Bladder microvascular endothelial cell (primary cell): ENCODE measurements at places on chromosomes 4 and X. TPM values are rescaled to one million over a fixed set of nuclear protein-coding genes. Genes with fewer than 3 reads are reported as not detected.

The ITIH6 gene
- total RNA-seq = not detected in 2 replicates

The FREM3 gene
- total RNA-seq = 0.32 and 0.76 TPM in 2 replicates

The XG gene
- 0.31 and 2.6 TPM in 2 replicates for total RNA-seq

The GPRIN3 gene
- 1.1 and 2.3 TPM in 2 replicates for total RNA-seq

The WWC2 gene
- 15.9 and 64.8 TPM in 2 replicates for total RNA-seq

The CCDC120 gene
- 0.49 and 1.7 TPM in 2 replicates for total RNA-seq

The FGF2 gene
- total RNA-seq = 11.8 and 21.4 TPM in 2 replicates

The GAGE12E gene
- total RNA-seq = not detected in 2 replicates

The GYPE gene
- total RNA-seq = 0.16 and 0.44 TPM in 2 replicates

The CTAG1A gene
- not detected in 2 replicates for total RNA-seq

The RTL5 gene
- total RNA-seq = 0.16 and 1.1 TPM in 2 replicates

The ZNF81 gene
- total RNA-seq = 2.8 and 7.9 TPM in 2 replicates
